ENCODE measurements at places on chromosomes 1 and 21. TPM values are rescaled to one million over a fixed set of nuclear protein-coding genes. Genes with fewer than 3 reads are reported as not detected.

USP24 gene
- 27.2 TPM for total RNA-seq

- DNase-seq: no peak
These were observed 94.9 kb downstream of the RIPK4 start for GRCh38 chr21:41671859-41672542.

DNA sequence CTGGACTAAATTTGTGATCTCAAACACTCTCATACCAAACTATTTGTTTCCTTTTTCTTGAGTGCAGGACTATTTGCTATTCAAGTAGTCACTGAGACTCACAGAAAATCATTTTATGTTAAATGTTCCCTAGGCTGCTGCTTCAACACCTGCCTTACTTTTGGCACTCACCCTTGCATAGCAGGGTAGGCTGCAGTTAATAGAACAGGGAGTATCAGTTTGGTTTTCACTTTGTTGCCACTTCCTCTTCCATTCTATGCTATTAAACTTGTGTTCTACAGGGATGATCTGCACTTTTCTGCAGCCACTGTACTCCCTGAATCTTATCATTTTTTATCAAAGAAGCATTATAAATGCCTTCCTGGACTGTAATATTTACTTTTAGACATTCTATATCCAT, 148.7 kb upstream of the PRMT6 start:
- no peak for DNase-seq

DNA sequence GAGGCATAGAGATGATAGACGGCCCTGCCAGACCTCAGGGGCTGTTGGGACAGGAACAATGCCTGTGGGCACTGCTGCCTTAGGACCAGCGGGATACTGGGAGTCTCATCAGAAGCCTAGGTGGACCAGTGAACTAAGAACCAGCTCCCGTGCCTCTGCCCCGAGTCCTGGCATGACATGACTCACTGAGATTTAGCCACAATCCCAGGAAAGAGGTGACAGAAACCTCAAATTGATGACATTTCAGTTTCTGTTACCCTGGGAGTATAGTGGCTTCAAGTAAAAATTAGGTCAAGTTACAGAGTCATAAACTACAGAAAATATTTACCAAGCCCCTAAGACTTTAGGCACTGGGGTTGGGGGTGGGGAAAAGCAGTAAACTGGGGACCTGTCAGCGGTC, 74.6 kb upstream of the GADD45A start:
- DNase-seq: no peak

- DNase-seq: no peak
These were observed 27.7 kb downstream of the DNTTIP2 start for GRCh38 chr1:93851327-93851712.
